Activated CD4-positive, alpha-beta T cell treated with anti-CD3 and anti-CD28 coated beads, Interleukin-2, amount 10 ng/mL, durations not matched to agents 24 days and 14 days (primary cell): ENCODE measurements at places on chromosomes 1 and 21.

DNA sequence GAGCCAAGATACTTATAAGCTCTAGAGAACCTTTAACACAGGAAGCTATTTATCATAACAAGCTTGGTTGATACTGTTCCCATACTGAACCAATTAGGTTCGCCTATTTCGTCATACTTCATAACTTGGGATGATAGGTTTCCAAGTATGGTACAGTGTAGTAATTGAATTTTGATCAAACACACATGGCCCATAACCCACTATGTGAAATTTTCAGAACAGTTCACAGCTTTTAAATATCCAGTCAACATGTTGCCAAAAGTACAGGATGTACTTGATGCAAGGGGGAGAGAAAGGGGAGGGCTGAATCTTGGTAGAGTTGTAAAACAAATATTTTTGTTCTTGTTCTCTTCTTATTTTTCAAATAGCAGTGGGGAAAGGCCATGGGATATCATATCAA is 86.6 kb downstream of the TM2D1 start:
- DNase-seq = no peak

GRCh38 chr1:215986401-215986800 is 419.3 kb downstream of the KCTD3 start:
- DNase-seq = no peak

- no peak for DNase-seq
These were observed 31.9 kb downstream of the PRDM15 start for GRCh38 chr21:41847066-41847804.

- DNase-seq = no peak
These were observed 26.4 kb upstream of the EEIG2 start for GRCh38 chr1:108533351-108534083.

DNA sequence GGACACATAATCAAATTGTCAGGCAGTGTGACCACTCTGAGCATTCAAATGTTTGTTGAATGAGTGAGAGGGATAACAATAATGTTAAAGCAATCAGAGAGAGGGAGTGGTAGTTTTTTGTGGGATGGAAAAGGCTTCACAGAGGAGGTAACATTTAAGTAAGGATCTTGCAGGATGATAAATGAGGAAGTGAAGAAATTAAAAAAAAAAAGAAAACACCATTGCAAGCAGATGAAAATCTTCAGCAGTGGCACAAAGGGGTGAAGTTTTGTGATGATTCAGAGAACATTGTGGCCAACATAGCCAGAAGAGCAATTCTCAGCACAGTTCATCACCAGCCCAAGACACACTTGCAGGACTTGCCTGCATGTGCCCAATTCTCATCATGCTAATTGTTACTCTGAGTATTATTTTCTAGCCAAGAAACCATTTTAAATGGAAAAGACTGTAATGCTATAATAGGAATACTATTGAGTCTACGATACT is 35.0 kb downstream of the OVGP1 start:
- no peak for DNase-seq
